Activated T-cell treated with anti-CD3 and anti-CD28 coated beads for 48 hours (primary cell): ENCODE measurements at places on chromosomes 3 and 15.

- no peak for DNase-seq
Observed at GRCh38 chr3:133958071-133958805, 62.6 kb upstream of the RAB6B start.

- DNase-seq, result no peak
Observed at GRCh38 chr3:42148982-42149432, 57.9 kb downstream of the TRAK1 start.

DNA sequence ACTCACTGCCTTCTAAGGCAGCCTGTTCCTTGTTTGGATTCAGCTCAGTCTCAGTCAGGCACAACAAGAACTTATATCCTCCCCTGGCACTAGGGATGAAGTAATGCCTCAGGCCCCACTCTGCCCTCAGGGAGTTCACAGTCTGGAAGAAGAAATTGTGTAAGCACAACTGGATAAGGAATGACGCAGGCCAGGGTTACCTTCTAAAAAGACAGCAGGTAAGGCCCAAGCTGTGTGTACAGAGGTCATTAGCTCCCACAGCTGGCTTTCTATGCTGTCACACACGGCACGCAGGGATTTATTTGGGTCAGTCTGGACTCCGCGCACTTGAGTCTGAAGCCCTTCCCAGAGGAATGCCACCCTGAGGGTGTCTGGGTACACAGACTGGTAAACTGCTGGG, 82.9 kb downstream of the IQSEC1 start:
- DNase-seq, result no peak

DNA sequence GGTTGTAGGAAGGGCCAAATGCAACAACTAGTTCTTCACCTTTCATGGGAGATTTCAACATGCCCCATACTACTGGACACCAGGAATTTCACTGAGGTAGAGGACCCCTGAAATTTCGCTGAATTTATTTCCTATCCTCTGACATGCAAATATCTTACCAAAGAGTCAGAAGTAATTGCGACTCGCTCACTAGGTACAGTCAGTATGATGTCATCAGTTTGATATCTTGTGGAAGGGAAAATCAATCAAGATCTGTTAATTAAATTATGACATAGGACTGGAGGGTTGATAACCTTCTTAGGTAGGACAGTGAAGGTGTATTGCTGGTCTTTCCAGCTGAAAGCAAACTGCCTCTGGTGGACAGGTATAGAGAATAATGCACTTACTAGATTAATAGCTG, 74.9 kb upstream of the TNIK start:
- no peak for DNase-seq
